ENCODE measurements at places on chromosomes 13 and 19.
A peak's percentile ranks its signal among the peaks of the same experiment; 100 is the strongest.

- DNase-seq: no peak
Observed at GRCh38 chr13:19618977-19619376, 14.5 kb upstream of the MPHOSPH8 start.

- DNase-seq: no peak
Observed at GRCh38 chr19:39448271-39448670, 2.9 kb downstream of the SUPT5H start.

DNA sequence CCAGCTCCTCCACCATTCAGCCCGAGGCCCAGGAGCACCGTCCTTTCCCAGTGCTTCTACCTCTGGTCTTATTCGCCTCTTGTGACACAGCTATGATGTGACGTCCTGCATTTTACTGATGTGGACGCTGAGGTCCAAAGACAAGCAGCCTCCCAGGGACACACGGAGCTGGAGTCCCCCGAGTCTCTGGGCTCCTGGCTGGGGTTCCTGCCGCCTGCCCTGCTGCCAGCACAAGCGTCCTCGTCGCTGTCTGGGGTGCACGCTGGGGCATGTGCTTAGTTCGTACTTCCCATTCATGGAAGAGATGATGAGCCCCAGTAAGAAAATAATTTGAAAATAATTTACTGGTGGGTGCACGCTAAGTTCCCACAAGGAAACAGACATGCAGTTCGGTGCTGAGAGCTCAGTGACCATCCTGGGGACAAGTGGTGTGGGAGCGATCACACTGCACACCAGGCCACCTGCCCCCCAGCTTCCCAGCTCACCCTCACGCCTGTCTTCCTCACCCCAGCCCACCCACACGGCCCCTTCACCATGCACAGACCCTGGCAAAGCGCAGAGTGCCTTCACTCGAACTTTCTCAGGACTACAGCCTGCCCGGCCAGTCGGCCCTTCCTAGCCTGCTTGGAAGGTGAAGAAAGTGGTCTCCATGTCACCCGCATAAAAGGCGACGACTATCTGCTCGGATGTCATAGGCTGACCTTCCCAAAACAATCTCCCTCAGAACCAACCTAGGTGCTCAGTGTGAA, 14.2 kb upstream of the CFAP97D2 start:
- no peak for DNase-seq

DNA sequence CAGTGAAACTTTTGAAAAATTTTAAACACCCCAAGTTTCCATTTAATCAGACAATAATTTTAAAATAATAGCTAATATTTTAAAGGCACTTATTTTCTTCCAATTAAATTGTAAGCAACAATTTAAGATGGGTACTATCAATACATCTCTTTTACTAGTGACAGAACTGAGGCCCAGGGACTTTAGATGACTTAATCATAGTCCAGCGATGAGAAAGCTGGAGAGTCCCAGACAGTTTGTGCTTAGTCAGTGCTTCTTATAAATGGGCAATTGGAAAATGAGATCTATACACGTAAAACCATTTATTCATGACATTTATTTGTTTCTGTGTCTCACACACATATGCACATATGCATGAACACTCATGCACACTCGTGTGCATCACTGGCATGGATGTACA, 2063.5 kb downstream of the PCDH9 start:
- DNase-seq: no peak

DNA sequence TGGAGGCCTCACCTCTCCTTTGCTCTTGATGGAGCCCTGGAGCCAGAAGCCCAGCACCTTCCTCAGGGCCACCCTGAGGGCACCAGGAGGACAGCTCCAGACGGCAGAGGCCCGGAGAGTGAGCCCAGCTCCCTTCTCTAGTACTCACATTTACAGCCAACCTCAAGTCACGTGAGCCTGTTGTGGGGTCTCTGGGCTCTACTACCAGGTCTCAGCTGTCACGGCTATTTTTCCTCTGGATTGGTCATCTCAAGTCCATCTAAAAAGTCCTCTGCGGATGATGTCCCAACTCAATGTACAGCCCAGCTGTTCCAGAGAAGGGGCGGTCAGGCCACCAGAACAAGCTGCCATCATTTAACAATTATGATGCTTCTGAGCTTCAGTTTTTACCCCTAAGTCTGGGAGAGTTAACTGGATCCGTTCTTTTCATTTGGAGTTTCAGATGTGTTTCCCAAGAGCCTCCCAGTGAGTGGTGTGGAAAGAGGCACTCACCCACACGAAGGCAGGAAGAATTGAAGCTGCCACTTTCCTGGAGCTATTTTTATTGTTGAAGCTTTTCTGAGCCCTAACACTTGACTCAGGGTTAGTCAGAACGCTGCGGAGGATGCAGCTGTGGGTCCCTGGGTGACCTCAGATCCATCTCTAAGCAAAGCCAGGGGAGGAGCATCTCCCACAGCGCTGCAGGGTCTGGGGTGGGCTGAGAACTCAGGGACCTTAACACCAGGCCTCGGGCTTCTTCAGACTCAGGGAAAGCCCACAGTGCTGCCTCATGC, 143.5 kb upstream of the UBL3 start:
- DNase-seq: no peak

DNA sequence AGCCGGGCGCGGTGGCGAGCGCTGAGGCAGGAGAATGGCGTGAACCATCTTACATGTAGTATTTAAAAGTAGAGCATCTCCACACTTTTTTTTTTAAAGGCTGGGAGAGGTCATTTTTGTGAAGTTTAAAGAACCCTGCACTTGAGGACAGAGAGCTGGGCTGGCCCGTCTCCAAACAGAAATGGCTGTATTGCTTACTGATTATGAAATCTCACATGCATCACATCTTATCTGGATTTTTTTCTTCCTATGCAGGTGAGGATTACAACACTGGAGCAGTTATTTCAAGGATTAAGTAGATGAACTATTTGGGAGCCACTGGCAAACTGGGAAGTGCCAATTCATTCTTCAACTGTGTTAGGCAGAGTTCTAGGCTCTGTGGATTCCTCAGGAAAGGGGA, 59.5 kb downstream of the TEX26 start:
- DNase-seq: no peak

DNA sequence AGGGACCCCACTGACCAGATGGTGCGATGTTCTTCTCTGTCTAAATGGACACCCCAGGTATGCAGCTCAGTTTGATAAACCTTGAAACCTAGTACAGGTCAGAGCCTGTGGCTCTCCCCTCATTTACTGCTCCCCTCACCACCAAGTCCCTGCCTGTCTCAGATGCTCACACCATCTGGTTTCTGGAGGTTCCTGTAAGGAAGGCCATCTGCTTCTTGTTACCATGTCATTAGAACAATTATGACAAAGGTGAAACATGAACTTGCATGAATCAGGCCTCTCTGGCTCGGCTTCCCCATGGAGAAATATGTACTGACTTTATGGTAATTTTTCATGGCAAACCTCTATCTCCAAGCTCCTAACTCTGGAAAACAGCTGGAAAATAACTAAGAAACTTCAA, 965.7 kb downstream of the UQCRFS1 start:
- no peak for DNase-seq

DNA sequence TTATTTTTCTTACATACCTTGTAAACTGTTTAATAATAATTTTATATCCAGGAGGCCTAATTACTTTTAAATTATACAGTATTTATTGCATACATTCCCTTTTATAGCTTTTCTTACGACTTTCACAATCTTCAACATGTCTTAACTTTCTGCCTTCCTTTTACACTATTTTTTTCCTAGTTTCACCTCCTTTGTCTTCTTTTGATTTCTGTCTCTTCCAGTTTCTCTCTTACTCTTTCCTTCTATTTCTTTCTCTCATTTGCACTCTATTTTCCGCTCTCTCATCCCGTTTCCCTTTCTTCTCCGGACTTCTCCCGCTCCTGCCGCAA, 11.5 kb downstream of the ZNF552 start:
- DNase-seq: no peak

DNA sequence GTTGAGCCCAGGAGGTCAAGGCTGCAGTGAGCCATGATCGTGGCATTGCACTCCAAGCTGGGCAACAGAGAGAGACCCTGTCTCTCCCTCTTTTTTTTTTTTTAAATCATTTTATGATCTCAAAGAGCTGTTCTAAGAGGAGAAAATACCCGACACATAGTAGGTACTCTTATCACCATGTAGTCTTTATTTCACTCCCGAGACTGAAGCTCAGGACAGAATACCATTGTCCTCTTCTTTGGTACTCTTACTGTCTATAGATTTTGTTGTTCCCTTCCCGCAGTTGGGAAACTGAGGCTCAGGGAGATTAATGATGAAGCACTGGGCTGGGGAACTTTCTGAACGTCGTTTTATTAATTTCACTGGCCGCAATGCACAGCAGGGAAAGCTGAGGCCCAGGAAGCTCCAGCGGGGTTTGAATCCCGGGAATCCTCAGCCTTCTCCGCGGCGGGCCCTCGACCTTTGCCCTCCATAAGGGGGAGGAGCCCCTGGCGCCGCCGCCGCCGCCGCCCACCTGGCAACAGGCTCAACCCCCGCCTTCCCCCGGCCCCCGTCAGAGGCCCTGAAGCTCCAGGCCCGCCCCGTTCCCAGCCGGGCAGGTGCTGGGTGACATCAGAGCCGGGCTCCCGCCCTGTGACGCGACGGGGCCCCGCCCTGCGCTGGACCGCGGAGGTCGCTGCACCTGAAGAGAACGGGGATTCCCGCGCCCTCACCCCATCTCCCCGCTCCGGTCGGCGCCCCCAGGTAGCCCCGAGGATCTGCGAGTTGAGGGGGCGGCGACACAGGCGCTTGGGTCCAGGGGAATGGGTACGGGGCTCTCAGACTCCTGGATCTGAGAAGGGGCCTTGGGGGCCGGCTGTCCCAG, 1.6 kb downstream of the MYH14 start:
- DNase-seq: no peak

DNA sequence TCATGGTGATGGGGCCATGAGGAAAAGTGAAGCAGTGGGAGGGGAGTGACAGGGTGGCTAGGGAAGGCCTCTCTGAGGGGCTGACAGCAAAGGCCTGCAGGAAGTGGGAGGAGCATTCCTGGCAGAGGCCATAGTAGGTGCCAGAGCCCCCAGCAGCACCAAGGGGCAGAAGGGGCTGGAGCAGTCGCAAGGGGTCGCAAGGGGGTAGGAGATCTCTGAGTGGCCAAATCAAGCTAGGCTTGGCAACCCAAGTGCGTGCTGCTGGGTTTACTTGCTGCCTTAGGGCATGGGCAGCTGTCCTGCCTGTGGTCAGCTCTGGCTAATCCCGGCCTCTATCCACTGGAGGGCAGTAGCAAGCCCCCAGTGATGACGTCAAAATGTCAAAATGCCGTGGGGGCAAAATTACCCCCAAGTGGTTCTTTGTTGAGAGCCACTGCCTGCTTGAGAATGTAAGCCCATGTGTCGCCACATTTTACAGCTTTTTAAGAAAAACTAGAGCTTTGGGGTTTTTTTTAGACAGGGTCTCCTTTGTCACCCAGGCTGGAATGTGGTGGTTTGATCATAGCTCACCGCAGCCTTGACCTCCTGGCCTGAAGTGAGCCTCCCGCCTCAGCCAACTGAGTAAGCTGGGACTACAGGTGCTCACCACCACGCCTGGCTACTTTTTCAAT, 11.8 kb downstream of the CCDC97 start:
- no peak for DNase-seq

DNA sequence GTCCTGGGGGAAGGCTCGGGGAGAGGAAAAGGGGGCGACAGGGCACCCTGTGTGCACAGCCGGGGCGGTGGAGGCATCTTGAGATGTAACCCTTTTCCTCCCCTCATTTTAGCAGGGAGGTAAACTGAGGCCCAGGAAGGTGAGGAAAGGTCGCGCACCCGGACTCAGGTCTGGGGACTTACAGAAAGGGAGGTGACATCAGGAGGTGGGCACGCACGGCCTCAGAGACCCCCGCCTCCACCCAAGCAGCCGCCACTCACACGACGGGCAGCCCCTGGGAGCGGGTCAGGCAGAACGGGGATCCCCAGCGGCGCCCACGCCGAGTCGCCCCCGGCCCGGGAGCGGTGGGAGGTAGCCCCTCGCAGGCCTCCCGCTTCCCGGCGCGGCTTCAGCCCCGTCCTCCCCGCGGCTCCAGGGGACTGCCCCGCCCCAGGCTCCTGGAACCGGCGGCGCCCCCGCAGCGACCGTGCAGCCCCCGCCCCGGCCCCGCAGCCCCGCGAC, 477 bp downstream of the PIP5K1C start:
- no peak for DNase-seq

DNA sequence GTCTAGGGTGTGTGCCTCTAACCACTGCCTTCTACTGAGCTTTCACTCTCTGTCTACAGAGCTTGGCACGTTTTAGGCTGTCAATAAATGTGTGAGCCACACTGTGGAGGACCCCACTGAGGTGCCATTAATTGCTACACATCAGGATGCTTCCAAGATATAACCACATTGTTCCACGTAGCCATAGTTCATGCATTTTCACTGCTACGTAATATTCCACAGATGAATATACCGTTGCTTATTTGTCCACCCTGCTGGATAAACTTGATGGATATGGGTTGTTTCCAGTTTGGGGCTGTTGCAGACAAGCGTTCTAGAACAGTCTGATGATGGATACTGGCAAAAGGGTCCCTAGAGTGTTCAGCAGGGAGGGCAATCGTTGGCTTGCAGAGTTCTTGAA, 11.3 kb upstream of the NUMBL start:
- no peak for DNase-seq

GRCh38 chr19:52535771-52536447, 8.4 kb downstream of the ZNF808 start:
- DNase-seq: peak; percentile 84

DNA sequence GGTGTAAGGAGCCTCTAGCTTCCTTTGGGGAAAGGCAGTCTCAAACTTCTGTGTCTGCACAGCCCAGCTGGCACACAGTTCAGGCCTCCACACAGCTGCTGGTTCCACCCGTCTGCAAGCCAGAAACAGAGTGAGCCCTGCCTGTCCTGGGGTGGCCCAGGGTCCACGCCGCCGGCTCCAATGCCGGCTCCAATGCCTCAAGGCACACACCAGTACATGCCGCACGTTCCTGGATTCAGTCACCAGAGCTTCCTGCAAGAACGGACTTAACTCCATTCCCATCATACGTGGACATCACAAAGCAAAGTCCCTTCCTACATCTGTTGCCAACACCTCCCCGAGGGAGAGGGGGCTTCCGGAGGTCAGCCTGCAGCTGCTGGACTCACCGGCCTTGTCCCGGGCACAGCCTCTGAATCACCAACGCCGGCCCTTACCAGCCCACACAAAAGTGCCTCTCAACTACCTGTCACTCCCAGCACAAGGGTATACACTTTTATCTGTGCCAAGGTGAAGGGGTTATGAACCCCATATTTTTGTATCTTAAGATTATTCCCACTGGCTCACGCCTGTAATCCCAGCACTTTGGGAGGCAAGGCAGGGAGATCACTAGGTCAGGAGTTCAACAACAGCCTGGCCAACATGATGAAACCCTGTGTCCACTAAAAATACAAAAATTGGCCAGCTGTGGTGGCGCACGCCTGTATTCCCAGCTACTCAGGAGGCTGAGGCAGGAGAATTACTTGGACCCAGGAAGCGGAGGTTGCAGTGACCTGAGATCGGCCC, 8.5 kb downstream of the SH3GL1 start:
- DNase-seq: no peak
